Caki2 (cell line): ENCODE measurements at places on chromosomes 6 and 20.

- no peak for DNase-seq
Measured at GRCh38 chr20:8913456-8913855, 155.4 kb upstream of the PLCB4 start.

DNA sequence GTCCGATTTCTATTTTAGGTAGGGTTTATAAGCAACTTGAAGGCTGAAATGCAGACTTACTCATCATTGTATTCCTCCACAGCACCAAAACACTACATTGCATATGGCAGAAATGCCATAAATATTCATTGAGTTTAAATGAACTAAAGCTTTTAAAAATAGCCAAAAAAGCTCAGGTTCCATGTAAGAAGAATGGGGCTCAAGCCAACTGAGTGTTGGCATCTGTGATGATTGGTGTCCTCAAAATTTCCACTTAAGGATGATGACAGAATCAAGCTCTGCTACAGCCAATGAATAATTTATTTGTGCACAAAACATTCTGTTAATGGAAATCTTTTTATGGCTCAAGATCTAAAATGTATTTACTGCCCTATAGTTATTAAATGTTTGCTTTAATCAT lies 115.4 kb downstream of the HIVEP2 start:
- no peak for DNase-seq

- no peak for DNase-seq
Measured at GRCh38 chr6:165486183-165487137, 176.6 kb downstream of the PDE10A start.

GRCh38 chr6:162371121-162371520 lies 356.4 kb downstream of the PRKN start:
- no peak for DNase-seq

DNA sequence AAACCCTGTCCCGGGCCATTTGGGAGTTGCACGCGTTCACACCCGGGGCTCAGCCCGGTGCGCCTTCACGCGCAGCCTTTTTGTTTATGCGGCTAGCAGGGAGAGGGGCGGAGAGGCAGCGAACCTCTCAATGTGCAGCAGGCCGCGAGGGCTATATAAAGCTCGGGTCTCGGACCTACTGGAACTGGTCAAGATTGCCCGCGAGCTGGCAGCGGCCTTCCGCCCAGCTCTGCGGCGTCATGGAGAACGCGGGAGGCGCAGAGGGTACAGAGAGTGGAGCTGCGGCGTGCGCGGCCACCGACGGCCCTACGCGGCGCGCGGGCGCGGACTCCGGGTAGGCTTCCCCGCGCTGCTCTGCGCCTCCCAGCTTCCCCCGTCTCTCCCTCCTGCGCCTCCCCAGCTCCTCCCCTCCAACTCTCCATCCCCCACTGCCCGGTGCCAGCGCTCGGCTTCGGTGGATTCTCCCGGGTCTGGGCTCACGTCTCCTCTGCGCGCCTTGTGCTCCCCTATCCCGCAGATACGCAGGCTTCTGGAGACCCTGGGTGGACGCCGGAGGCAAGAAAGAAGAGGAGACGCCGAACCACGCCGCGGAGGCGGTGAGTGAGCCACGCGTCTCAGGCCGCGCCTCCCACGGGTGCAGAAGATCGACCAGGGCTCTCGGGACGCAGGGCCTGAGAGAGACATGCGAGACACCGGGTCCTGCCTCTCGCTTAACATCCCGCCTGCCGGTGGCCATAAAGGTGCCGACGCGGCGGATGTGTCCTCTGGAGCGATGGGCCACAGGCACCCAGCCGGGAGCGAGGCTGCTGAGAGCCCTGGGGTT lies at the start of gene RIPPLY2:
RIPPLY2 (plus strand) TSS at position 183 of the 823 bp plus-strand sequence; CDS start at position 240, 57 bp downstream.
- no peak for DNase-seq

- peak; percentile 95 for DNase-seq
Measured at GRCh38 chr6:169292338-169293124, 38.9 kb upstream of the THBS2 start.

- no peak for DNase-seq
Measured at GRCh38 chr6:81002126-81002525, 750.4 kb downstream of the TENT5A start.
